ENCODE measurements at places on chromosomes 5 and 9. TPM values are rescaled to one million over a fixed set of nuclear protein-coding genes. Genes with fewer than 3 reads are reported as not detected.

Gene ADAMTS2
- not detected for total RNA-seq

Gene TMC1
- not detected for total RNA-seq

Gene PROB1
- 5.9 TPM for total RNA-seq

Gene SH3TC2
- total RNA-seq: not detected

Gene SHOC1
- total RNA-seq: not detected

Gene SLCO4C1
- total RNA-seq: not detected

Gene PRDM9
- not detected for total RNA-seq

Gene PRUNE2
- 0.44 TPM for total RNA-seq

Gene HRCT1
- not detected for total RNA-seq

Gene PCSK5
- total RNA-seq: 1.1 TPM

Gene CDC26
- 39.7 TPM for total RNA-seq

Gene INSL6
- total RNA-seq: not detected

Gene SPATA31C1
- not detected for total RNA-seq

Gene CNTNAP3
- not detected for total RNA-seq

DNA sequence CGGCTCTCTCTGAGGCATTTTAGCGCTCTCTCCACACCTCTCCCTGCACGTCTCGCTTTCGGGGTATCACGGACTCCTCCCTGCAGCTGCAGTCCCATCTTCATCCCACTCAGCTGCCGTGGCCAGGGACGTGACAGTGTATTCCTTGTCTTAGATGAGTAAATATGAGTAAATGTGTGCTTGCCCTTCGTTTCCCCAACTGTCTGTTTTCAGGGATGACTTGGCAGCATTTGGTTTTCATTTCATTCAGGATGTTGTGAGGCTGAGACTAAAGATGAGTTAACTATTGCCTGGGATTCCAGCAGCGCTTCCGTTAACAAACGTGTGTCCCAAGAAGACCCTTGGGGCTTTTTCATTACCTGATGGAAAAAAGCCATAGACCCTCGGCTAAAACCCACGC is 29.5 kb downstream of the GDNF start:
- no peak for DNase-seq

DNA sequence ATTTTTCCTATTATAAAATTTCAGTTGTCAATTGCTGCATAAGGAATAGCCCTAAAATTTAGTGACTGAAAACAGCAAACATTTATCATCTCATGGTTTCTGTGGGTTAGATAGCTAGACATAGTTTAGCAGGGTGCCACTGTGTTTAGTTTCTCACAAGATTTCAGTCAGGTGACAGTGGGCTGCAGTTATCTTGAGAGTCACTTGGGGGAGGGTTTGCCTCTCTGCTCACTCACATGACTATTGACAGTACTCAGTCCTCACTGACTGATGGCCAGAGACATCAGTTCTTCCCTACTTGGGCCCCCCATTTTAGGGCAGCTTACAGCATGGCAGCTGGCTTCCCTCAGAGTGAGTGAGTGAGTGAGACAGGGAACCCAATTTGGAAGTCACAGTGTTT is 42.0 kb downstream of the PBX3 start:
- DNase-seq: no peak

DNA sequence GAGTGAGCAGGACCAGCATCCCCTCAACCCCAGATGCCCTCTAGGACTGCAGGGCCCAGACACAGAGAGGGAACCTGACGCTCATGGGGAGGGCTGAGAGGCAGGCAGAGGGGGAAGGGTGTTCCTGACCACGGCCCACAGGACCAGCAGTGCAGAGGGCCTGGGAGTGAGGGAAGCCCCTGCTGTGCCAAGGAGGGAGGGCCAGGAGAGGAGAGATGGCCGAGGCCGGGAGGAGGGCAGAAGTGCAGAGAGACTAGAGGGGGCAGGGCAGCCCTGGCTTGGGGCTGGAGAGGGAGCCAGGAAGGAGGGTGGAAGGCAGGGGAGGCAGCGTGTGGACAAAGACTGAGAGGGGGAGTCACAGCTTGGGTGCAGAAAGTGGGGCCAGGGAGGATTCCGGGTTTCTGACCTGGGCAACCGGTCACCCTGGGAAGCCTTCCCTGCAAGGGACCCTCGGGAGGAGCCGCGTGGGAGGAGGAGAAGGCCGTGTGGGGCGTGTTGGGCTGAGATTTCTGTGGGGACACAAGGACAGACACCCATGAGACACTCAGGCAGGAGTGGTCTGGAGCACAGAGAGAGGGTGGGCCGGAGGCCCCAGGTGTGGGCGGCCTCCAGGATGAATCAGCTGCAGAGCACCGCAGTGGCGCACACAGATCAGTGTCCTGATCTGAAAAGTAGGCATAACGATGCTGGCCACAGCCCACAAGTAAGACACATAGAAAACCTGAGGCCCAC is 117.5 kb downstream of the ADAMTS2 start:
- DNase-seq: no peak

- DNase-seq: no peak
These were observed 44.9 kb downstream of the MACROH2A1 start for GRCh38 chr5:135353952-135354721.

DNA sequence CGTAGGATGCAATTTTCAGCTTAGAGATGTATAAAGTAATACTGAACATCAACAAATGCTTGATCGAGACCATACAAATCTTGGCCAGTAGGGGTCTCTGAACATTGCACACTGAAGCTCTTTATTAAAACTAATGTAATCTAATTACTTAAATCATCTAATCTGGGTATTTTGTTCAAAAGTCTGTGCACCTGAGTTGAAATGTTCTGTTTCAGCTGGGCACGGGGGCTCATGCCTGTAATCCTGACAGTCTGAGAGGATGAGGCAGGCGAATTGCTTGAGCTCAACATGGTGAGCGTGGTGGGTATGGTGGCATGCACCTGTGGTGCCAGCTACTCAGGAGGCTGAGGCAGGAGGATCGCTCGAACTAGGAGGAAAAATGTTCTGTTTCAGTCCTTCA is 41.0 kb downstream of the ESM1 start:
- peak; percentile 28 for DNase-seq

GRCh38 chr5:76408104-76408654 is 5.1 kb downstream of the IQGAP2 start:
- no peak for DNase-seq

GRCh38 chr9:96604004-96604319 is 15.7 kb downstream of the CDC14B start:
- DNase-seq: no peak

GRCh38 chr9:87179553-87180340 is 232.4 kb upstream of the GAS1 start:
- DNase-seq: no peak

GRCh38 chr5:151143645-151144044 is 13.9 kb downstream of the ANXA6 start:
- DNase-seq: no peak

GRCh38 chr9:122789256-122790046 is 718 bp downstream of the OR5C1 start:
- no peak for DNase-seq

GRCh38 chr5:56717253-56717987 is 97.9 kb upstream of the MAP3K1 start:
- DNase-seq: no peak

GRCh38 chr9:89051421-89052025 is 60.3 kb downstream of the S1PR3 start:
- no peak for DNase-seq

DNA sequence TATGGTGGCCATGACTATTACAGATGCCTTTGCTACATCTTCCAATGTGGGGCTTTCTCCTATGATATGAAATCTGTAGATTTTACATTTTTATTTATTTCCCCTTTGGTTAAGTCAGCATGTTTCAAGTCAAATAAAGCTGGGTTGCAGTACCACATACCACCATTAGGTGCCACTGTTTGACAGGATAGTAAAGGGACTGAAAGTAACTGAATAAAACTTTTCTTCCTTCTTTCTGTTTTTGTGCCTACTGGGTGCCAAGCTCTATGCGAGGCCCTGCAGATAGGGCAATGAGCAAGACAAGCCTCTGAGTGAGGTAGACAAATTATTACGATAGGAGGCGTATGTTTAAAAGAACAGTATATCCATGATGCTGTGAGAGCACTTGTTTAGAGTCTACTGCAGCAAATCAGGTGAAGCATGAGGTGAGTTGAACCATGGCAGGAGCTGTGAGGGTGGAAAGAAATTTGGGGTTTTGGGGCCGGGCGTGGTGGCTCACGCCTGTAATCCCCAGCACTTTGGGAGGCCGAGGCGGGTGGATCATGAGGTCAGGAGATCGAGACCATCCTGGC is 64.8 kb downstream of the GDNF start:
- peak; percentile 7 for DNase-seq

DNA sequence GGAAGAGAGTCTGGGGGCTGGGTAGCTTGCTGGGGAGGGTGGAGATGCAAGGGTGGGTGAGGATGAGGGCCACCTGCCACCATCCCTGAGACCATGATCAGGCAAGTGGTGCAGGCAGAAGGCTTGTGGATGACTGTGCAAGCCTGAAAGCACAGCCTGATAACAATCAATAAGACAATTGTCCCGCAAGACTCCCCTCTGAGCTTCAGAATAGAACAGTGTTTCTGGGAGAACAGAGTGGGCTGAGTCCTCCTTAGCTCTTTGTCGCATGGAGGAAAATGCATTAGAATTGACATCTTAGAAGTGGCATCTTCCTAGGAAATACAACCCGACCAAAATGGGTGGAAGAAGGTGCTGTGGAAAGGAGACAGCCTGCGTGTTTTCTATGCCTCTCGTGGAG is 6.6 kb downstream of the GADD45G start:
- DNase-seq: no peak

- DNase-seq: no peak
These were observed 20.1 kb downstream of the SREK1 start for GRCh38 chr5:66164044-66164790.

- no peak for DNase-seq
These were observed 253.0 kb downstream of the CDH10 start for GRCh38 chr5:24391816-24392215.

- DNase-seq: no peak
These were observed 59.0 kb downstream of the SCAMP1 start for GRCh38 chr5:78419396-78419795.

DNA sequence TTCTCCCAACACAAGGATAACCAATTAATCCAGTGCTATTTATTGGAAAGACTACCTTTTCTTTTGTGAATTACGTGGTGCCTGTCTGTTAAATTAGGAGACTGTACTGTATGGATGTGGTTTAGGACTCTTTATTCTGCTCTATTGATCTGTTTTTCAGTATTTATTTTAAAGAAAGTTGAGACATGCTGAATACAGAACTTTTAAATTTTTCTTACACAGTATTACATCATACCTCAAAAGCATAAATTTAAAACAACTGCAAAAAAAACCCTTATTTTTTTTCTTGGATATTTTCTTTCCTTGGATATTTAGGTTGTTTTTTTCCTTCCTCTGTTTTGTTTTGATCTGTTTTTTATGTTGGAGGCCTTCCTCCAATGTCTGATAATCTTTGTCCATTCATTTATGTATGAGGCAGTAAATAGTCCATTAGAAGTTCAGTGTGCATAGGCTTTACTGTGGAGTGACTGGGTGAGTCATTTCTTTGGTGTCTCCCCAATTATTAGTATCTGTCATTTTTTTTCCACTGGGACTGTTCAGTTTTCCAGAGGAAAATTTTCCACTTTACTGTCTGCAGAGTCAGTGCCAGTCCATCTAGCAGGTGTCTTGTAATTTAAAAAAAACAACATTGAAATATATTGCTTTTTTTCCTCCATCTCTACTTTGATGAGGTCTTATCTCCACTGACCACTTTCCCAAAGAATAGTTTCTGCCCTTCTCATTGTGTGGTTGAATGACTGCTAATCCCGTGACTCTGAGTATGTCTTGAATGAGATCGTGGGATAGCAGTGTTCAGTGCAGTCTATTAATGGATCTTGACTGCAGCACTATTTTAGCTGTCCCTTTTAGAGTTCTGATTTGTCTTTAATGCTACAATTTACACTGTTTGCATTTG is 15.2 kb downstream of the CYSTM1 start:
- DNase-seq: no peak

- DNase-seq: peak; percentile 1
These were observed at the start of gene PCDHB3 for GRCh38 chr5:141100243-141100805. Gene PCDHB3 (plus strand): TSS chr5:141100473. CDS start chr5:141100650, 177 bp downstream.

GRCh38 chr5:157115502-157115901 is 6.7 kb upstream of the HAVCR2 start:
- no peak for DNase-seq

- DNase-seq: no peak
These were observed 21.3 kb downstream of the TBC1D9B start for GRCh38 chr5:179886190-179886911.

GRCh38 chr5:110852053-110852452 is 113.2 kb downstream of the SLC25A46 start:
- peak; percentile 63 for DNase-seq

- DNase-seq: no peak
These were observed 181.4 kb upstream of the TRPM3 start for GRCh38 chr9:71302776-71303175.

- DNase-seq: no peak
These were observed 170.7 kb downstream of the ZNF608 start for GRCh38 chr5:124575725-124576124.

DNA sequence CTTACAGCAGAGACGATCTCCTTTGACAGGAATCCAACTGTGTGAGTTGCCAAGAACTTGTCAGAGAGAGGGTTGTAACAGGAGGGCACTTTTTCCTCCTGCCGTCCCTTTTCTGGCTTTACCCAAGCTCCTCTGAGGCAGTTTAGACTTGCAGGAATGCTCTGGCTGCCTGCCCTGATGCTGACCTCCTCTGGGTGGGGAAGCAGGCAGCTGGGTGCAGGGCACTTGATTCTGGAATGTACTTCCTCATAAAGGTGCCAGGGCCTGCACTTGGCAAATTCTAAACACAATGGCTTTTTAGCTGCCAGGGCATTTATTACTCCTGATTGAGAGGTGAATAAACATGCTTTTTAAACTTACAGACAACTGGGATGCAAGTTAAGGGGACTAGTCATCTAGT is 190.4 kb downstream of the EPB41L4A start:
- DNase-seq: no peak

DNA sequence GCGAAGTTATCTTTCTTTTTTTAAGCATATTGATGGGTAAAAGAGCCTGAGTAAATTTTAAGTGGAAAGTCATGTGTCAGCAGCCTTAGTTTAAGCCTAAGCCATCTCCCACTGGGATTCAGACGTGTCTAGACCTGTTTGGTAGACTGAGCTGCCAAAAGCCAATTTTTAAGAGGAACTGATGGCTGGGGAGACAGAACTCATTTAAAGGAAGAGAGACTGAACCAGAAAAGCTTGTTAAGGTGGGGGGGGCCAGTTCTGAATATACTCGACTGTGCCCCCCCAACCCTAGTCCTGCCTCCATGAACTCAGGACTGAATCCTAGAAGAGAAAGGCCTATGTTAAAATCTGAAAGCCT is 58.3 kb upstream of the PLPP1 start:
- no peak for DNase-seq
